ENCODE measurements at places on chromosomes 4 and X.

DNA sequence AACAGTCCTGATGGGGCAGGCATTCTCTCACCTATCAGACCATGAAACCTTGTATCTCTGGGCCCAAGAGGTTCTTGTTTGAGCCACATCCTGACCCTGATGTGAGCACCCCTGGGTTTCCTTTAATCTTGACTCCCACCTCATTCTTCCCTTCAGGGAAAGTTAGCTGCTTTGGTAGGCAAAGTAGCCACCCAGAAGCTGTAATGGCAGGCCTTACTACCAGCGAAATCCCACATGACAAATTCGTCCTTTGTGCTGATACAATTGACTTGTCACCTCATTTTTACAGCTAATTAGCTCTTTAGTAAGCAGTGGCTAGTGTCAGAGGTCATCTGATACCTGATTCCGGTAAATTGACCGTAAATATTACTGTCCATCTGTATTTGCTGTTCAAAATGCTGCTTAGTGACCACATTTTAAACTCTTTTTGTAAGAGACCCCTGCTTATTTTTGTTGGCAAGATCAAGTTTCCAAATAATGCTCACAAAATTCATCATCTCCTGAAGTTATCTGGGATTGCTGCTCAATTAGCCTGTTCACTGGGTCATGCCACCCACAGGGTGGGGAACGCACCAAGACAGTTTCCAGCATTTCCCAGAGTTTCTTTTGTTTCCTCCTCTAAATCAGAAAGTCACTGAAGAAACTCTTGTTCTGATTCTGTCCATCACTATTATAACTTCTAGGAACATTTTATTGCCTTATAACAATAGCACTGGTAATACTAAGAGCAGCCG lies 329.7 kb downstream of the GPAT3 start:
- no peak overlapping the region for H3K27ac ChIP-seq
- H3K36me3 ChIP-seq = no peaks in the 10 kb centered on the region
- H3K27me3 ChIP-seq = no peaks in the 10 kb centered on the region
- H3K4me1 ChIP-seq = no peaks in the 10 kb centered on the region

DNA sequence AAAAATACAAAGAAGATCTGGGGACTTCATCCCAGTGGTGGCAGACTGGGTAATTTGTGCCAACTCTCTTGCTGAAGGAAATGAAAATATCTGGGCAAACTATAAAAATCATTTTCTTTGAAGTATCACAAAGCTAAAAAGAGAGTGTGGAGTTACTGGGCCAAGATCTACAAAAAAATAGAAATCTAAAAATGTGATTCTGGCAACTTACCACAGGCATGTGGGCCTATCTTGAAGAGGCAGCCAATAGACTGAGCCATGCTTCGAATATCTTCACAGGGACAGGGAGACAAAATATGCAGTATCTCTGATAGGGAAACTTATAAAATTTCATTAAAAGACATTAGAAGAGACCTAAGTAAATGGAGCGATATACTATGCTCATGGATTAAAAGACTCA lies 168.8 kb downstream of the RCHY1 start:
- peak overlapping the region; percentile 95 for H3K27ac ChIP-seq
- no peak for DNase-seq
- H3K4me1 ChIP-seq = peaks cover 22% of the 10 kb centered on the region
- H3K4me3 ChIP-seq = no peak overlapping the region
- H3K36me3 ChIP-seq = no peaks in the 10 kb centered on the region

GRCh38 chr4:26729547-26729946 lies 131.1 kb upstream of the STIM2 start:
- peaks cover 7% of the 10 kb centered on the region for H3K36me3 ChIP-seq
- DNase-seq = no peak
- no peaks in the 10 kb centered on the region for H3K27me3 ChIP-seq
- H3K4me3 ChIP-seq = no peak overlapping the region
- H3K27ac ChIP-seq = no peak overlapping the region

DNA sequence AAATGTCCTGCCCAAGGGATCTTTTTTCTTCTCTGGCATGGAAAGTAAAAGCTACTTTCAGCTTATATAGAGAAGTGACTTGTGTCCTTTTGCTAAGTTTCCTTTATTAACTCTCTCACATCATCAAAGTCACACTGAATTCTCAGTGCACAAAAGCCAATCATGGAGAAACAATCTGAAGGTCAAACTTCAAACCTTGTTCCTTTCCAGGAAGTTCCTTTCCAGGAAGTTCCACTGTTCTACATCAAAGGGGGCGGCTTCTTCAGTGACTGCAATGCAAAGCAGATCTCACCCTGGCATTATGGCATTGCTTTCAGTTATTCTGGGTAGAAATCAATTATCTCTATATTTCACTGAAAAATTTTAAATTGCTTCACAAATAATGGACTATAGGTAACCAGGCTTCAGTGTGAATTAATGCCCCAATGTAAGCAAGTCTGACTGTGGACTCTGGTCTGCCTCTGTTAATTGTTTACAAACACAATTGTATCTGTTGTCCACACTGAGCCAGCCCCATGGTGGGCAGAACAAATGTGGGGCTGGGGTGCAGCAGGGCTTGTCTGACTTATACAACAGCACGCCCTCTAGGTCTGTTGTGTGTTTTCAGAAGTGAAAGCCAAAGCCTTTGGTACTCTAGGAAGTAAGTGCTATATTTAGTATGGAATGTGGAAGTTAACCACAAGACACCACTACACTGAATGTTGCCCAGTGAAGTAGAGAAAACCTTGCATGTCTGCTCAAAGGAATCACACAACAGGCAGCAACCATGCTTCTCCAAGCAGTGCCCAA lies 98.8 kb downstream of the CDS1 start:
- H3K27ac ChIP-seq = peak overlapping the region; percentile 67
- H3K4me1 ChIP-seq = peaks cover 23% of the 10 kb centered on the region
- peaks cover 32% of the 10 kb centered on the region for H3K36me3 ChIP-seq
- H3K27me3 ChIP-seq = no peaks in the 10 kb centered on the region

DNA sequence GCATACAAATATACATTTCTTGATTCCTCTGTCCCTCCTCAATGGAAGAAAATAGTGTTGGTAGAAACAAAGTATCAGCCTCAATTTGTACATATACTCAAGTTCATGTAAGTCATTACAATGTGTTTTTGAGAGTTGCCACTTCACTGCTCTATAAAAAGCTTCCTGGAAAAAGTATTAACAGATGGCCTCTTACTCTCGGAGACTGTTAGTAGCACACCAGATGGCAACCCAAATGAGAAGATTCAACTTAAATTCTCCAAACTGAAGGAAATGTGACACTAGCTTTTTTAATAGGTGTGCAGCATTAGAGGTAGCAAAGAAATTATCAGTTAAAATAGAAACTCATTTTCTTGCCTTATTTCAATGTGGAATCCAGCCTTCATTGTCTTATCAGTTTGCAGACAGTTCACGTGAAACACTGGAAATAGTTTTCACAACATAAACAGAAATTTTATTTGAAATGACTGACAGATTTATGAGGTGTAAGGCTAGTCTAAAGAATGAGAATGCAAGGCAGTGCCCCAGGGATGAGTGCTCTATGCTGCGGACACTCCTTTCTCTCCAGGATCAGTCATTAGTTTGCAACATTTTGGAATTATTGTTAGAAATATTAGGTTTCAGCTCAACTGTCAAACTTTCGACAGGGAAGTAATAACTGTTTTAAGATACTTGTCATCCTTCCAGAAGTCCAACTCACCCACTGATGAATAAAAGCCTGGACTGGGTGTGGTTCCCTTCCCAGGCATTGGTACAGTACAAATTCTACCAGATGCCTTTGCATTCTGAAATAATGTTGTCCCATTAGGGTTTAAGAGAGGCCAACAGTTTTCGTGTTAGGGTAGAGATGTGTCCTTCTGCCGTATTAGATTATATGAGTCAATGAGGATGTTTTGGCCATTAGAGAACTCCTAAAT lies 50.9 kb downstream of the IDS start:
- H3K4me1 ChIP-seq = peaks cover 13% of the 10 kb centered on the region
- H3K27ac ChIP-seq = no peak overlapping the region
- no peaks in the 10 kb centered on the region for H3K27me3 ChIP-seq
- H3K36me3 ChIP-seq = no peaks in the 10 kb centered on the region
- no peak overlapping the region for H3K4me3 ChIP-seq
- DNase-seq = no peak

GRCh38 chrX:14915596-14915995 lies 42.4 kb downstream of the MOSPD2 start:
- H3K4me3 ChIP-seq = no peak overlapping the region
- DNase-seq = no peak
- no peaks in the 10 kb centered on the region for H3K27me3 ChIP-seq
- peak overlapping the region; percentile 36 for H3K27ac ChIP-seq

GRCh38 chrX:154310616-154311536 lies 15.3 kb downstream of the TKTL1 start:
- no peaks in the 10 kb centered on the region for H3K4me1 ChIP-seq
- peak; percentile 57 for DNase-seq
- no peaks in the 10 kb centered on the region for H3K36me3 ChIP-seq
- no peak overlapping the region for H3K27ac ChIP-seq

GRCh38 chr4:124032035-124032434 lies 635.4 kb downstream of the SPRY1 start:
- no peak overlapping the region for H3K4me3 ChIP-seq
- H3K27ac ChIP-seq = no peak overlapping the region
- H3K27me3 ChIP-seq = no peaks in the 10 kb centered on the region
- peaks cover 52% of the 10 kb centered on the region for H3K4me1 ChIP-seq
- DNase-seq = no peak

GRCh38 chrX:1147611-1148515 lies 64.6 kb downstream of the CRLF2 start:
- H3K4me3 ChIP-seq = no peak overlapping the region
- H3K27ac ChIP-seq = no peak overlapping the region
- no peaks in the 10 kb centered on the region for H3K36me3 ChIP-seq
- H3K4me1 ChIP-seq = no peaks in the 10 kb centered on the region

DNA sequence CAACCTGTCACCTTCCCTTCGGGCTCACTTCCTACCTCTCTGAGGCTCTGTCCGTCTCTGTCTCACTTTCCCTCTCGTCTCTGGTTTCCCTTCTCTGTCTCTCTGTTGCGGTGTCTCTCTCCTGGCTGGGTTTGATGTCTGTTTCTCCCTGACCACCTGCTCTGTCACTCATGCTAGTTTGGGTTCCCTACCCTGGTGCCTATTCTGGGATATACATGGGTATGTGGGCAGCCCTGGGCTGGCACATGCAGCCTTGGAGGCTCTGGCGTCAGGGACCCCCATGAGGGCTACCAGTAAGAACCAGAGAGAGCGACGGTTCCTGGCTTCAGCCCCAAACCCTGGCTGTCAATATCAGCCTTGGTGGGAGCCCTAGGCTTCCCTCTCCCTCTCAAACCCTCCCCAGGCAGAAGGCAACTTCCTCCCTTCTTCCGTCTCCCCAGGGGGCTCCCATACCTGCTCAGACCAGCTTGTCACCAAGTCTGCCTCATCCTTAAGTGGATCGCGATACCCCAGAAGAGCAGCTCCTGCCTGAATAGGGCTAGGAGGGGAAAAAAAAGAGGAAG lies 314 bp downstream of the DNASE1L1 start:
- peak overlapping the region; percentile 87 for H3K27ac ChIP-seq
- no peak for DNase-seq

GRCh38 chr4:170529748-170530722 lies 440.3 kb upstream of the AADAT start:
- H3K4me1 ChIP-seq = peaks cover 7% of the 10 kb centered on the region
- H3K27ac ChIP-seq = no peak overlapping the region
- peaks cover 6% of the 10 kb centered on the region for H3K27me3 ChIP-seq

DNA sequence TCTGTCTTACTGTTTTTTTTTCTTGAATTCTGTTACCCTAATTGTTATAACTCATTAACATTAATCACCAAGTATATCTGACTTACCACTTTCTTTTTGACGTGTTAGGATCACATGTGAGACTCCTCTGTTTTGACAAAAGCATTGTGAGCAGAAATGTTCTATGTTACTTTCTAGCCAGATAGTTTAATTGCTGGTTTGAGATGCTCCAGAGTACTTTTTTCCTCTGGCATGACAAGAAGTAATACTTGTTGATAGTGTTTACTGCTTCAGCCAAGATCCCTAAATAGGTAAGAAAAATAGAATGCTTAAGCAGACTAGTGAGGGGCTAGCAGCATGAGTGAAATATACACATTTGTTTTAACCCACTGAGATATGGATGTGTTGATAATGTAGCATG lies 303.9 kb upstream of the PABPC4L start:
- no peaks in the 10 kb centered on the region for H3K4me1 ChIP-seq
- no peak for DNase-seq
- no peak overlapping the region for H3K27ac ChIP-seq

DNA sequence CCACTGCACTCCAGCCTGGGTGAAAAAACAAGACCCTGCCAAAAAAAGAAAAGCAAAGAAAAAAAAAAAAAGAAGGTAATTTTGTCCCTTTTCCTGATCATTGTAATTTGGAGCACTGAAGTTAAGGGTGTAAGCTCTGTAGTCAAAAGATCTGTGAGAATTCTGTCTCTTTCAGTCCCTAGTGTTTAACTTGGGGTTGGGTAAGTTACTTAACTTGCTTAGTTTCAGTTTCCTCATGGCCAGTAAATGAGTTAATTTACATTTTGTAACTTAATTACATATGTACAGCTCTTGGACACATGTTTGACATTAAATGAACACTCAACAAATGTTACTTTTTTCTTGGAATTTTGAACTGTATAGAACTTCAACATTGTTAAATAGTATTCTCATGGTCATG lies 10.9 kb upstream of the UBE2K start:
- H3K27ac ChIP-seq = no peak overlapping the region
- DNase-seq = no peak
- H3K4me3 ChIP-seq = no peak overlapping the region
- H3K27me3 ChIP-seq = no peaks in the 10 kb centered on the region
- H3K4me1 ChIP-seq = no peaks in the 10 kb centered on the region
- H3K36me3 ChIP-seq = no peaks in the 10 kb centered on the region

- H3K36me3 ChIP-seq = peaks cover 6% of the 10 kb centered on the region
- H3K4me3 ChIP-seq = no peak overlapping the region
- DNase-seq = no peak
- H3K27me3 ChIP-seq = no peaks in the 10 kb centered on the region
Observed at GRCh38 chrX:80747832-80748231, 61.8 kb downstream of the BRWD3 start.

DNA sequence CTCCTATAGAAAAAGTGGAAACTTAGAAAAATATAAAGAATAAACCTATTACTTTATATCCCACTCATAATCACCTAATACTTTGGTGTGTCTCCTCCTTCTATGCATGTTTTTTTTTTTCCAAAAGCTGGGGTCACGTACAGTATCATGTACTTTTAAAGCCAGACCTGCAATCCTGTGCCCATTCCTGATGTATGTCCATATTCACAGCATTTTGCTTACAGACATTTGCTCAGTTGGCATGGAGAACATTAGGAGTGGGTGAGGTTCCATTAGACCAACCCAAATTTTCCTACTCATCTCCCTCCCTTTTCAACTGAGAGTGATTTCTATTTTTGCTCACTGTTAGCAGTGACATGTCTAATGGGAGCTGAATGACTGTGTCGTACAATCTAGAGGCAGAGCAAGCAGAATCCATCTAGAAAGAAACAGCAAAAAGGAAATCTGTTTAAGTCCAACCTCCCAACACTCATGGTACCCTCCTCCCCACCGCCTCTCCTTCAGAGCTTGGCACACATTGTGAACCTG lies 195.6 kb upstream of the KLF3 start:
- H3K27me3 ChIP-seq = no peaks in the 10 kb centered on the region
- DNase-seq = no peak
- H3K36me3 ChIP-seq = peaks cover 5% of the 10 kb centered on the region
- no peak overlapping the region for H3K4me3 ChIP-seq
- H3K4me1 ChIP-seq = no peaks in the 10 kb centered on the region

- H3K36me3 ChIP-seq = no peaks in the 10 kb centered on the region
- no peak overlapping the region for H3K4me3 ChIP-seq
- DNase-seq = no peak
- peaks cover 8% of the 10 kb centered on the region for H3K4me1 ChIP-seq
Observed at GRCh38 chr4:26475716-26476115, 14.6 kb downstream of the CCKAR start.

- H3K4me1 ChIP-seq = peaks cover 23% of the 10 kb centered on the region
- no peaks in the 10 kb centered on the region for H3K27me3 ChIP-seq
- no peaks in the 10 kb centered on the region for H3K36me3 ChIP-seq
- H3K4me3 ChIP-seq = no peak overlapping the region
Observed at GRCh38 chrX:1833656-1834360, 218.9 kb downstream of the ASMT start.

Measured in chondrocyte (in vitro differentiated cells).